ENCODE measurements at places on chromosomes 3 and 15.

DNA sequence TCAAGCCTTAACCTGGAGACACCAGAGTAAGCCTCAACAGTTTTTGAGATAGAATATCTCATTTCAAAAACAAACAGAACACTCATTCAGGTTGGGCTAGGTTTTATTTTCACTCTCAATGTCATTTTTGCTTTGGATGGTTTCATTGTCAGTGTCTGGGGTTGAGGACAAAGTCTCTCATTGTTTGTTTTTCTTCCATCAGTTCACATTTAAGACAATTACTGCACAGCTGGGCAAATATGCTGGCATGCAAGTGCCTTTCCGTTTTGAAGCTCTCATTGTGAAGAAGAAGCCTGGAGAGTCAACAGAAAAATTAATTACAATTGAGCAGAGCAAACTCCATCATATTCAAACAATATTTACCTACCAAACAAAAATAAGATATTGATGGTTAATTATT lies 1050.0 kb downstream of the TBL1XR1 start:
- no peak for DNase-seq

DNA sequence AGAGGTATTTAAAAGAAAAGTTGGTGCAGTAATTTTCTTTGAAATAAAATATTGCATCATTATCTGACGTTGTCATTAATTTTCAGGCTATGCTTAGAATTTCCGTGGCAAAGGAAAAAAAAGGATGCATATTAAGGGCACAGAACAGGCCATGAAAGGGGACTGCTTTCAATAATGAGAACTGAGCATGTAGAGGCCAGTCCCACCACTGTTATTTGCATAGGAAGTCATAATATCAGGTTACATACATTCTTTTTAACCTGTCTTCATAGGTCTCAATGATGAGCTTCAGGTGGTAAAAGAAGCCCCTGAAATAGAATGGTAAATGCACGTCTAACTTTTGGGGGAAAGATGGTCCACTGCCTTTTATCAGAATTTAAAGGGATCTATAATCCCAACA lies 272.1 kb upstream of the ALCAM start:
- no peak for DNase-seq

- no peak for DNase-seq
These were observed 326.1 kb downstream of the NTRK3 start for GRCh38 chr15:87930457-87930856.

GRCh38 chr3:115834068-115834467 lies 210.8 kb downstream of the GAP43 start:
- DNase-seq = no peak

DNA sequence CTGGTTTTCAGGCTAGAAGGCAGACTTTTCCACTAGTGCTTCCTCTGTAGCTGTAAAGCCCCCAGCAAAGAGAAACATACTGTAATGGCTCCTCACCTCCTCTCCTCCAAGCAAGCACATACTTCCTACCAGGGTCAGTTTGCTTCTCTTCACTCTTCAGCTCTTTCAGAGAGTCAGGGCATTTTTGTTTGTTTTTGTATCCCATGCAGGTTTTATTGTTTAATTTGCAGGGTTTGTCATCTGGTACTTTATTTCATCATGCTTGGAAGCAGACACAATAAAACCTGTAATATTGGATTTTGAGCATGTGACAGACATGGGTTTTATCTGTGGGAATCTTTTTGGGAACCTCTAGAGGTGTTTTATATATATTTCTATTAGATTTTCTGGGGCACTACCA lies 753.3 kb upstream of the ROBO1 start:
- no peak for DNase-seq

All from activated CD4-positive, alpha-beta T cell treated with anti-CD3 and anti-CD28 coated beads, Interleukin-2, amount 50 U/mL, for 48 hours (primary cell).